ENCODE measurements at places on chromosomes 5 and 9.

GRCh38 chr5:150202501-150202900, 12.6 kb downstream of the SLC6A7 start:
- DNase-seq = no peak

GRCh38 chr5:40945111-40945510, 35.8 kb downstream of the C7 start:
- no peak for DNase-seq

GRCh38 chr5:79561525-79561893, 47.6 kb upstream of the HOMER1 start:
- DNase-seq = no peak

DNA sequence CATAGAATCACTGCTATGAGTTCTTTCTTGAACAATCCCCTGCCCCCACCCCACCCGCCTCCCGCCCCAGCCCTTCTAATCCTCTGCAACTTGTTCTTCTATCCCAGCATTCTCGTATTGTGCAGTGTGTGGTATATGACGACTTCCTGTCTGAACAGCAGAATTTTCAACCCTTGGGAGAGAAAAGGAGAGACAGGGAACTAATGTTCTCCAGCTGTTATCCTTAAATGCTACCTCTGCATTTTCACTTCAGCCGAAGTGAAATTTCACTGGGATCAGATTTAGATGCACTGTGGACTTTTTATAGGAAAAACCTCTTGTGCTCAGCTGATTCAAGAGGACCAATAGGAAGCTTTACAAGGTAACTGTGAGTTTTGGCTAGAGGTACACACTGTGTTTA, 2.2 kb downstream of the FBXL7 start:
- DNase-seq = no peak

- no peak for DNase-seq
Measured at GRCh38 chr9:99828417-99829176, 6.9 kb downstream of the NR4A3 start.

GRCh38 chr5:73558950-73559349, 6.5 kb downstream of the ANKRA2 start:
- no peak for DNase-seq

Measured in CD4-positive, alpha-beta T cell treated with Interleukin-21 for 1 hour (primary cell).